ENCODE measurements at places on chromosomes 16 and 17.

DNA sequence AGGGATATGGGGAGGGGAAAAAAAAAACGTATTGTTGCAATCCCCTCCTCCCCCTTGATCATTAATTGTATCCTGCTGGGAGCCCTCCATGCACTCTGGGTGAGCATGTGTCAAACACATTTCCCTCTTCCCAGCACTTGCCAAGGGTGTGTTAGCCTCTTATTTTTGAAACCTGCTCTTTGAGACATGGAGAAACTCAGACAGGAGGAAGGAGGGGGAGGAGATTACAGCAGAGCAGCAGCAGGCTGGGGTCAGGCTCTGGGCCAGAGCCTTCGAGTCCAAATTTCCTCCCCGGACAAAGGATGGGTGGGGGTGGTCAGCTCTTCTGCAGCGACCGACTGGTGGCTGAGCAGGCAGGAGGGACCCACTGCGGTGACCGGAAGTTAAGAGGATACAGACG is 64.7 kb downstream of the SOX9 start:
- no peak overlapping the region for H3K4me3 ChIP-seq
- H3K4me1 ChIP-seq, result no peaks in the 10 kb centered on the region
- no peaks in the 10 kb centered on the region for H3K36me3 ChIP-seq
- no peaks in the 10 kb centered on the region for H3K27me3 ChIP-seq
- DNase-seq, result no peak
- no peak overlapping the region for H3K27ac ChIP-seq

DNA sequence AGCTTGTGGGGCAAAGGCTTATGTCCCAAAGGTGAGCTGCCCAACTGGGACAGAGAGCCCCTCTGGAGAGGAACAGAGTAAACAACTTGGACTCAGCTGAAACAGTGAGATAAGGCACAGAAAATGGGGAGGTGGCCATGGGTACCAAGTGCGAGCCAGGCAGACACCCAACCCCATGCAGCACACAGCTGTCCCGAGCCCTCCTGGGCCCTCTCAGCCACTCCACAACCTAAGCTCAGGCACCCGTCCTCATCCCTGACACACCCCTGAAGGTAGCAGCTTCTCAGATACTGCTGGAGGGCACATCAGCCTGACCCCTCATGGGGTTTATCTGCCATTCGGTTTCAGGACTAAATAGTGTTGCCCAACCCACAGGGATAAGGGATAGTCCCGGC is 4.8 kb upstream of the GFOD2 start:
- H3K4me1 ChIP-seq, result peaks cover 19% of the 10 kb centered on the region
- peaks cover under 1% of the 10 kb centered on the region for H3K36me3 ChIP-seq
- no peak overlapping the region for H3K4me3 ChIP-seq
- no peaks in the 10 kb centered on the region for H3K27me3 ChIP-seq
- no peak overlapping the region for H3K27ac ChIP-seq

DNA sequence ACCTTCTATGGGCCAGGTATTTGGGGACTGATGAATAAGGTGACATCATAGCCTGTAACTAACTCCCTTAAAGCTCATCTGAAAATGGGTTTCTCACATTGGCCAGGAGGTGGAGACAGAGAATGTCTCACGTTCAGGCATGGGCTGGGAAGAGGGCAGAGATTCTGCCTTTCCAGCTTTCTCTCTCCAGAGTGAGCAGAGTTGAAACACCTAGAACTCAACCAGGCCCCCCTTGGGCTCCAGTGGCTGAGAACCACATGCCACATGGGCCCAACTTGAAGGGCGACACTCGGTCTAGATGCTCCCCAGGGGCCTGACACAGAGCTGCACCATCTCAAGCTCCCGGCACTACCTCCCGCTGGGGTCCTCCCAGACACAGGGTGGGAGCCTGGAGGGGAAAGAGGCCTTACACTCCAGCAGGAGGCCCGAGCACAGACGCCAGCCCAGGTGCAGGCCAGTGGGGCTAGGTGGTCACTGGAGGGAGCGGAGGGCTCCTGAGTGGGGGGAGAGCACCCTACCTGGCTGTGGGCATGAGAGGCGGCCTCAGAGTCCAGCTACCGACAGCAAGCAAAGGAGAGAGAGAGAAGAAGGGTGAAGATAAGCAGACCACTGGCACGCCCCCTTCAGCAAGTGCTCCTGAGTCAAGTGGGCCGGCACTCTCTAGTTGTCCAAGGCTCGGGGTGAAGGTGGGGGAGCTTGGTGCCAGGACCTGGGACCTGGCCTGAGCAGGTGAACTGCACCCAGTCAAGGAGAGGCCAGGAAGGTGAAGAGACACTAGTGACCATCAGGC is 55.9 kb downstream of the MYO18A start:
- peak overlapping the region; percentile 91 for H3K27ac ChIP-seq
- H3K4me1 ChIP-seq, result peaks cover 9% of the 10 kb centered on the region
- peaks cover 3% of the 10 kb centered on the region for H3K36me3 ChIP-seq
- no peak overlapping the region for H3K4me3 ChIP-seq

GRCh38 chr16:89913408-89914387 is 5.0 kb upstream of the MC1R start:
- no peak for DNase-seq
- no peak overlapping the region for H3K27ac ChIP-seq
- H3K36me3 ChIP-seq, result no peaks in the 10 kb centered on the region

- no peak overlapping the region for H3K27ac ChIP-seq
- H3K4me1 ChIP-seq, result no peaks in the 10 kb centered on the region
- H3K27me3 ChIP-seq, result no peaks in the 10 kb centered on the region
Measured at GRCh38 chr17:82956146-82956725, 116.4 kb upstream of the ZNF750 start.

GRCh38 chr16:56551796-56552738 is 12.8 kb upstream of the MT4 start:
- H3K36me3 ChIP-seq, result peaks cover 4% of the 10 kb centered on the region
- peaks cover 51% of the 10 kb centered on the region for H3K27me3 ChIP-seq
- H3K4me1 ChIP-seq, result peaks cover 14% of the 10 kb centered on the region
- H3K4me3 ChIP-seq, result peak overlapping the region; percentile 52
- no peak overlapping the region for H3K27ac ChIP-seq

- DNase-seq, result peak; percentile 68
- no peak overlapping the region for H3K27ac ChIP-seq
- H3K27me3 ChIP-seq, result no peaks in the 10 kb centered on the region
Measured at GRCh38 chr17:80008383-80008840, 27.3 kb downstream of the TBC1D16 start.

GRCh38 chr17:65097110-65097509 is 40.1 kb upstream of the RGS9 start:
- H3K36me3 ChIP-seq, result no peaks in the 10 kb centered on the region
- no peak overlapping the region for H3K4me3 ChIP-seq
- H3K27me3 ChIP-seq, result no peaks in the 10 kb centered on the region
- no peak overlapping the region for H3K27ac ChIP-seq

- peaks cover 2% of the 10 kb centered on the region for H3K4me1 ChIP-seq
- no peak for DNase-seq
- no peaks in the 10 kb centered on the region for H3K27me3 ChIP-seq
- peaks cover 4% of the 10 kb centered on the region for H3K36me3 ChIP-seq
- H3K27ac ChIP-seq, result no peak overlapping the region
- H3K4me3 ChIP-seq, result no peak overlapping the region
Measured at GRCh38 chr17:61065263-61065773, 334.3 kb upstream of the TBX2 start.

GRCh38 chr17:51128076-51128475 is 7.4 kb upstream of the SPAG9 start:
- DNase-seq, result no peak
- H3K27me3 ChIP-seq, result no peaks in the 10 kb centered on the region
- no peak overlapping the region for H3K4me3 ChIP-seq
- no peak overlapping the region for H3K27ac ChIP-seq
- peaks cover 3% of the 10 kb centered on the region for H3K4me1 ChIP-seq
